ENCODE measurements at places on chromosomes 4 and X.

DNA sequence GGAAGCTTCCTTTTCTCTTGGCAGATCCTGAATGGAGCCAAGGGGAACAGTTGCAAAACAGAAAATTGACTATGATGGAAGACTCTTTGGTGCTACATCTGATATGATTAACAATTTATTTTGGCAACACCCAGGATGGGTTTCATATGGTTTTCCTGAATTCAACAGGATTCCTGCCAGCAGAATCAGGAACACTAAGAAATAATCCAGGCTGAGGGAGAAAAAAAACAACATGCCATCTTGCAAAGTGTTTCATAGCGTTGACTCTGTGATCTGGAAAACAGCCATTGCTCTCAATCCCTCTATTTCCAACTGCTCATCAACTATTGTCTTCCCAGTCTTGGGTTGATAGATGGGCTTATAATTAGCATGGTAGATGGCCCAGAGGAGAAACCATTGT, 303.8 kb upstream of the KLF3 start:
- H3K4me3 ChIP-seq, result no peak overlapping the region
- no peak for DNase-seq
- H3K27me3 ChIP-seq, result no peaks in the 10 kb centered on the region
- H3K4me1 ChIP-seq, result no peaks in the 10 kb centered on the region
- no peak overlapping the region for H3K27ac ChIP-seq

DNA sequence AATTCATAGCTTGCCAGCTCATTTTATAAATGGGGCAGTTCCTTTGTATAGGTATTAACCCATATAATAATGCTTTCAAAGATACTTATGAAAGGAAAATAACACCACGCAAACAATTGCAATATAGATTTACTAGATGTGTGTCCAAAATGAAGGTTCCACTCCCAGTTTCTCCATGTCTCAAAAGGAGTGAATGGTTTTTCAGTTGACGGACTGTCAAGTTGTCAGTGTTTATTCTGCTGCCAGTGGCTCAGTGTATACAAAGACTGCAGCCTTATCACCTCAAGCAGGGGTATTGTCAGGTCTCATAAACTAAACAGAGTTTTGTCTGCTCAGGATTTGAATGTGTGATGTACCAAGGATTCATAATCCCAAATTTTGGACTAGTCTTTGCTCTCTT, 585.3 kb upstream of the ATOH1 start:
- no peak overlapping the region for H3K27ac ChIP-seq
- no peaks in the 10 kb centered on the region for H3K36me3 ChIP-seq
- no peak for DNase-seq
- H3K27me3 ChIP-seq, result no peaks in the 10 kb centered on the region

GRCh38 chr4:183362916-183363542, 40.8 kb upstream of the CLDN24 start:
- no peak for DNase-seq
- H3K4me3 ChIP-seq, result no peak overlapping the region
- H3K27me3 ChIP-seq, result no peaks in the 10 kb centered on the region
- no peaks in the 10 kb centered on the region for H3K36me3 ChIP-seq
- no peak overlapping the region for H3K27ac ChIP-seq

- no peak overlapping the region for H3K4me3 ChIP-seq
- no peak for DNase-seq
- H3K4me1 ChIP-seq, result no peaks in the 10 kb centered on the region
- no peak overlapping the region for H3K27ac ChIP-seq
- H3K36me3 ChIP-seq, result no peaks in the 10 kb centered on the region
These were observed 546.8 kb upstream of the FMR1 start for GRCh38 chrX:147364896-147365295.

DNA sequence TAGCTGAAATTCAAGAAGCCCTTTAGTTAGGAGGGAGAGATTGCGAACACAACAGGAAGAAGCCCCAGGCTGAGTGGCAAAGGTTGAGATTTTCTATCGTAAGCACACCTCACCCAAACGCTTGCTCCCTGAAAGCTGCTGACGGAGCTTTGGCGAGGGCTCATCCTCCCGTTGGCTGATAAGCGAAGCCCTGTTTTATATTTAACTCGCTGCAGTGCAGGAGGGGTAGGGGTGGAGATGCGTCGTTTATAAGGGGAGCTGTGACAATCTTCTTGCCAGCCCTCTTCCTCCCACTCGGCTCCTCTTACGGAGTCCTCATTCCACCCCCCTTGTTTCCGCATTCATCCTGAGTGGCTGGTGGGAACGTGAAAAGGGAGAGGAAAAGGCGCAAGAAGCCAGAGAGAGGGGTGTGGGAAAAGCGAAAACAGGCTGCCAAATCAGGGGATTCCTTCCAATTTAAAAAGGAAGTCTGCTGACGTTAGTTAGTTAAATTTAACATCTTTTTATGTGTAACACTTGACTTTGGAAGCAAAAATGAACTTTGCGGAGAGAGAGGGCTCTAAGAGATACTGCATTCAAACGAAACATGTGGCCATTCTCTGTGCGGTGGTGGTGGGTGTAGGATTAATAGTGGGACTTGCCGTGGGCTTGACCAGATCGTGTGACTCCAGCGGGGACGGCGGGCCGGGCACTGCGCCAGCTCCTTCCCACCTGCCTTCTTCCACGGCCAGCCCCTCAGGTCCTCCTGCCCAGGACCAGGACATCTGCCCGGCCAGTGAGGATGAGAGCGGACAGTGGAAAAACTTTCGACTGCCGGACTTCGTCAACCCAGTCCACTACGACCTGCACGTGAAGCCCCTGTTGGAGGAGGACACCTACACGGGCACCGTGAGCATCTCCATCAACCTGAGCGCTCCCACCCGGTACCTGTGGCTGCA, at the start of gene ENPEP:
Gene ENPEP, plus strand, starts transcription at position 275 of the 938 bp plus-strand sequence. Its CDS starts 260 bp downstream, at position 535.
- no peak within 1 kb of the TSS for H3K4me3 ChIP-seq
- no peak within 1 kb of the TSS for H3K27ac ChIP-seq
- no peaks in the 10 kb centered on the region for H3K27me3 ChIP-seq
- H3K4me1 ChIP-seq, result no peaks in the 10 kb centered on the region
- H3K36me3 ChIP-seq, result no peaks in the 10 kb centered on the region

DNA sequence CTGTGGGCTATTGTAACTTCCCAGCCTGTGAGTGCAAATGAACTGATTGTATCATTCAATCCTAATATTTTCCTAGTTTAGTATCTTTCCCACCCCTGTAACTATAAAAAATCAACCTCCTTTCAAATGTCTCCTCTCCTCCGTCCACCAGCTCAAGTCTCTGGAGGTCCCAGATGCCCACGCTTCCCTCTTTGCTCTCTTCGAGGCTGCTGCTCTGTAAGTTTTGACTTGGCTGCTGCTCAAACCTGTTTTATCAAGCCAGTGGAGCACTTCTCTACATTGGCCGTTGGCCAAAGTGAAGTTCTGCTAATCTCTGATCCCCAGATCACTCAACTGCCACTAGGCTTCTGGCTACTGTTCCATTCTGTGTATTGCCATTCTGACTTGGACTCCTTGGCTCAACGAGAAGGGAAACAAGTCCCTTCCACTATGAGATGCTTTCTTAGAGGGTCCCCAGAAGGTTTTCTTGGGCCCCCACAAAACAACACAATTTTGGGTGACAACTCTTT, 60.7 kb upstream of the RAPGEF2 start:
- DNase-seq, result no peak
- H3K36me3 ChIP-seq, result no peaks in the 10 kb centered on the region
- H3K4me1 ChIP-seq, result no peaks in the 10 kb centered on the region
- H3K27ac ChIP-seq, result peak overlapping the region; percentile 48

DNA sequence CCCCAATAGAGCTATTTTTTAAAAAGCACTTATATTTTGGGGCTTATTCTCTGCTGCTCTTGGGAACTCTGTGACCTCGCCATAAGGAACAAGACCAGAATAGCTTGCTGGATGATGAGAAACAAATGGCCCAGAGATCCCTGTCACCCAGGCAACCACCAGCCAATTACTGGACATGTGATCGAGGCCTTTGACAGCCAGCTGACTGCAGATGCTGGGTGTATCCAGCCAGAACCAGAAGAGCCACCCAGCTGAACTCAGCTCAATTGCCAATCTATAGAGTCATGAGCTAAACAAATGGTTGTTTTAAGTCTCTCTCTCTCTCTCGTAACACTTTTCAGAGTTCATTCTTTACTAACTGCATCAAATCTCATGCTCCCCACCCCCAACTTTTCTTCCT, 24.4 kb upstream of the CITED1 start:
- no peaks in the 10 kb centered on the region for H3K27me3 ChIP-seq
- DNase-seq, result no peak
- H3K36me3 ChIP-seq, result no peaks in the 10 kb centered on the region
- no peak overlapping the region for H3K27ac ChIP-seq
- H3K4me1 ChIP-seq, result no peaks in the 10 kb centered on the region

DNA sequence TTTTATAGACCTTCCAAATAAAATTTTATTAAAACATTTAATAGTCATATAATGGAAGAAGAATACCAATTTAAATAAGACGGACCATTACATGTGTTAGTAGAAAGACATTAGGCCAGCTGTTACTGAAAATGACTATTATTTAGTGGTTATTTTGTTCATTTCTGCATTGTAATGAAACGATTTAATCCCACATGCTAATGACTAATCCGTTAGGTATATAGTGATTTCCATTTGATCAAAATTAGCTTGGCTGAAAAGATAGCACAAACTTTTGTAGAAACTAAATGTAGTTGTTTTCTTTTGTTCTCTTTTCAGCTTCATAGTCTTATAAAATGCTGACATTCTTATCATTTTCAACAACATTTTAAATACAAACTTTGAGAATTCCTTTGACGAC, 556.1 kb upstream of the TENM3 start:
- H3K27me3 ChIP-seq, result no peaks in the 10 kb centered on the region
- no peak for DNase-seq
- H3K27ac ChIP-seq, result no peak overlapping the region
- no peak overlapping the region for H3K4me3 ChIP-seq

DNA sequence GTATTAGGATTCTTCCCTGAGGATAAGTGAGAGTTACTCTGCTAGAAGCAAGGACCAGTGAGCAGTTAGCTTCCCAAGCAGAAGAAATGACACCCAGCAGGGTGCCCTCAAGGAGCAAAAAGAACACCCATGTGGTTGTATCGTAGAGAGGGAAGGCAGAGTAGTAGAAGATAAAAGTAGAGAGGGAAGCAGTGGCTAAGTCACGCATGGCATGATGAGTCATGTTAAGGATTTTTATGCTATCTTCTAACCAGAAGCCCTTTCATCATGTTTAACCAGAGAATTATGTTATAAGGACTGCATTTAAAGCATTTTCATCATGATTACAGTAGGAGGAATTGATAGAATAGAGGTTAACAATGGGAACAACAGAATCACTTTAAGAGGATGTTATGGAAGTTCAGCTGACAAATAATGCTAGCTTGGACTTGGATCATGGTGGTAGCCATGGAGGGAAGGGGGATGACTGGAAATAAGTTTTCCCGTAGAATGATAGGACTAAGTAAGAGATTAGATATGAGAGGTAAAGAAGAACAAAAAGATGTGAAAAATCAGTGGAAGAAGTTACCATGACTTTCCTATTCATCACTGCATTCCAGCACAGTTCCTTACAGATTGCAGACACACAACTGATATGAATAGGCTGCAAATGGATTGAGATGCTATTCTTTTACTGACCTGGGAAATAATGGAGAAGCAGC, 383.5 kb upstream of the INTU start:
- no peaks in the 10 kb centered on the region for H3K27me3 ChIP-seq
- H3K27ac ChIP-seq, result no peak overlapping the region
- H3K36me3 ChIP-seq, result no peaks in the 10 kb centered on the region
- H3K4me1 ChIP-seq, result no peaks in the 10 kb centered on the region

DNA sequence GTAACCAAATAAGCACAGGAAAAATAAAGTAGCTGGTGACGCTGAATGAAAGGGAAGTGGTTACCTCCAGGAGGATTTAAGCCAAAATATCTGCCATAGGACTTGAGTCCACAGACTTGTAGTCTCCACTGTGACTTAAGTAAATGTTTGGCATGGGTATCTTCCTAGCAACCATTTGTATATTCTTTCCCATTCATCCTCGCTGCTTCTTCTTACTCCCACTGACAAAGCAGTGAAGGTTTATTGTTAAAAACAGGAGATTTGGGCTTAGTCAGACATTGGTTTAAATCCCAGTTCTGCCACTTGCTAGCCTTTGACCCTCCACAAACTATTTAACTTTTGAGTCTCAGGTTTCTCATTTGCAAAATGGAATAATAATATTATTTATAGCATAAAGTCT, 22.3 kb downstream of the COL4A6 start:
- DNase-seq, result no peak
- H3K36me3 ChIP-seq, result no peaks in the 10 kb centered on the region
- H3K4me3 ChIP-seq, result no peak overlapping the region
- no peak overlapping the region for H3K27ac ChIP-seq

DNA sequence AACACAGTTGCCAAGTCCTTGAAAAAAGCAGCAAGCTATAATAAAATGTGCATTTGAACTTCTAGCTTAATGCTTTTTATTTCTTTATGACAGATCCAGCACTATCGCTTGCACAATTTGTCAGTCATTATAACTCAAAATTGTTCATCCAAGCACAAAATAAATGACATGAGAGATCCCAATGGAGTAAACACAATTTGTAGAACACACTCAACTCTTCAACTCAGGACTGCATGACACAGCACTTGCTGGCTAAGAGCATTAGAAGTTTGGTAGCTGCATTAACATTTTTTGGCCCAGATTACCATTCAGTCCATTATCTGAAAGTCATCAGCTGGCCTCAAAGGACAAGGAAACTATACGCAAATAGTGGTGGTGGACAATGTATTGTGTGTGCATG, 530.1 kb downstream of the INPP4B start:
- no peak overlapping the region for H3K4me3 ChIP-seq
- no peak overlapping the region for H3K27ac ChIP-seq
- H3K36me3 ChIP-seq, result peaks cover 28% of the 10 kb centered on the region
- H3K27me3 ChIP-seq, result no peaks in the 10 kb centered on the region

DNA sequence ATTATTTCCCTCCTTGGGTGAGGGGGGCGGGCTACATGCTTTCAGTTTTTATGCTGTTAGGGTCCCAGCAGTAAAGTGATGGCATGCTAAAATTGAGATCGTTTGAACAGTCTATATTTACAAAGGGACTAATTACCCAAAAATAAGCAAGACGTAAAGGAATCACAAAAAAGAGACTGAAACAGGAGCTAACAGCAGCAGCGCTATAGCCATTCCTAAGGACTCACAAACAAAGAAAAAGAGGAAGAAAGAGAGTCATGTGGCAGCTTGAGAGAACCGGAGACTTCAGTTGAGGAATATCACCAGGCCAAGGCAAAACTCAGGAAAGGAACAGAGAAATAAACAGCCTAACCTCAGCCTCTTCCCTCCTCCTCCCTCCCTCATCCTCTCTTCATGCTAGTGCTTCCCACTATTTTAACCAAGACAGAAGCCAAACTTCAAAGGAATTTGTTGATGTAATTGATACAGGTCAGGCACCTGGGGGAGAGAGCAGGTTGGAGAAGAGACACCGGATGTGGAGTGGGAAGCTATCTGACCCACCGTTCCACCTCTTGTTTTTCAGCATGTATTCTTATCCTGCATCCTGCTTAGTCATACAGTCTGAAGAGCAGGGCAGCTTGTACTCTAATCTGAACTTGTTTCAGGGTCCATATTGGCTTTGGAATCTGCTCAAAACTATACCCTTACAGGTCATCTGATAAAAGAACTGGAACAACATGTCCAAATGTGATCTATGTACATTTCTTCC, 383.7 kb downstream of the NAF1 start:
- no peaks in the 10 kb centered on the region for H3K27me3 ChIP-seq
- no peaks in the 10 kb centered on the region for H3K36me3 ChIP-seq
- H3K27ac ChIP-seq, result no peak overlapping the region
